Effector memory CD4-positive, alpha-beta T cell (primary cell): ENCODE measurements at places on chromosomes 2 and 18.

DNA sequence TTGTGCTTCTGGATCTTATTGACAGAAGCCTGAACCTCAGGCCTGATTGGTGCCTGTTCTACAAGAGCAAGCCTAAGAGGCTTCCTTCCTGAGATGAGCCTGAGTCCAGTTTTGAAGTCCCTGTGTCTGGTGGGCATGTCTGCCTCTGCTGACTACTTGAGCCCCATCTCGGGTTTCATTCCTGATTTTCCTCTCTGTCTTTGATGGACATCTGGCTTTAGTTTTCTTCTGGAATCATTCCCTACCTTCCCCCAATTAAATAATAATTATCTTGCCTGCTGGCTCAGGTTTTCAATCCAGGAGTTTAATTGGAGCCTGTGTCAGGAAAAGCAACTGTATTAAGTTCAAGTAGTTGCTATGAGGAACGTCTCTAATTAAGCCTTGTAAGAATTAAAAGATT is 135.5 kb upstream of the MC4R start:
- no peak for DNase-seq

GRCh38 chr2:204706939-204707338 is 161.7 kb downstream of the PARD3B start:
- no peak for DNase-seq

- no peak for DNase-seq
Measured at GRCh38 chr2:181367411-181367810, 89.8 kb upstream of the ITGA4 start.

- no peak for DNase-seq
Measured at GRCh38 chr2:33764551-33764950, 165.5 kb upstream of the FAM98A start.

DNA sequence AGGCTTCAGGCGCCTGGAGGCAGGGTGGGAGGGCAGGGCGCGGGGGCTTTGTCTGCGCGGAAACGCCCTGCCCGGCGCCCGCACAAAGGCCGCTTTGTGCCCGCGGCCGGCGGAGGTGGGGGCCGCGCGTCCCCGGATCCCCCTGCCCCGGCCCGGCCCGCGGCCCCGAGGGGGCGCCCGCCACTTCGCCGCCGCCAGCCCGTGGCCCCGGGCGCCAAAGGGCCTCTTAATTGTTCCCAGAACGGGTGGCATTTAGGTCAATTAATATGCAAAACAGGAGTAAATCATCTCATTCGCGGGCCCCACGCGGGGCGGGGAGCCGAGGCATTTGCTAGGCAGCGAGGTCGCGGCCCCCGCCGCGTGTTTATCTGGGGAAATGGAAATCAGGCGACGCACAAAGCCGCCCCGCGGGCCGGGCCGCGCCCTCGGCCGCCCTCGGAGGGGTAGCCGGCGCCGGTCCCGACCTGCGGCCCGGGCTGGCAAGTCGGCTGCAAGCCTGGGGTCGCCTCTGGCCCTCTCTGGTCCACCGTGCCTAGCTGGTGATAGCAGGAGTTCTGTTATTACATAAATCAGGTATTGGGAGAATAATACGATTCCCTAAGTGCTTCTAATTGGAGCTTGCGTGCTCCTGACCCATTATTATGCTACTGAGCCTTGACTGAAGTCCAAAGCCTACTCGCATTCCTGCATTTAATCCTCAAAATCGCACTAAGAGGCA is 148.2 kb upstream of the GLI2 start:
- no peak for DNase-seq

GRCh38 chr2:11102956-11103860 is 52.1 kb upstream of the SLC66A3 start:
- DNase-seq = no peak
